Upper lobe of right lung (tissue), 1 donor: ENCODE measurements at places on chromosomes 12 and 14. TPM values are rescaled to one million over a fixed set of nuclear protein-coding genes. Genes with fewer than 3 reads are reported as not detected.

Gene ACSM4
- not detected for total RNA-seq

Gene FAM90A1
- total RNA-seq = 0.43 TPM

Gene VWF
- 729 TPM for total RNA-seq

Gene KCNMB4
- 6.0 TPM for total RNA-seq

Gene TESPA1
- total RNA-seq = 6.7 TPM

DNA sequence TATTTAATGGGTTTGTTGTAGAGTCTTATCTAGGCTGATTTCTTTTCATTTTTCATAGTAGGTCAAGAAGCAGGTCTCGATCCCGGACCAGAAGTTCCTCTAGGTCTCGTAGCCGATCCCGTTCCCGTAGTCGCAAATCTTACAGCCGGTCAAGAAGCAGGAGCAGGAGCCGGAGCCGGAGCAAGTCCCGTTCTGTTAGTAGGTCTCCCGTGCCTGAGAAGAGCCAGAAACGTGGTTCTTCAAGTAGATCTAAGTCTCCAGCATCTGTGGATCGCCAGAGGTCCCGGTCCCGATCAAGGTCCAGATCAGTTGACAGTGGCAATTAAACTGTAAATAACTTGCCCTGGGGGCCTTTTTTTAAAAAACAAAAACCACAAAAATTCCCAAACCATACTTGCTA lies 4.2 kb downstream of the SRSF5 start:
- no peak overlapping the region for H3K4me3 ChIP-seq
- H3K4me1 ChIP-seq = peaks cover 43% of the 10 kb centered on the region
- DNase-seq = no peak
- no peaks in the 10 kb centered on the region for H3K27me3 ChIP-seq

DNA sequence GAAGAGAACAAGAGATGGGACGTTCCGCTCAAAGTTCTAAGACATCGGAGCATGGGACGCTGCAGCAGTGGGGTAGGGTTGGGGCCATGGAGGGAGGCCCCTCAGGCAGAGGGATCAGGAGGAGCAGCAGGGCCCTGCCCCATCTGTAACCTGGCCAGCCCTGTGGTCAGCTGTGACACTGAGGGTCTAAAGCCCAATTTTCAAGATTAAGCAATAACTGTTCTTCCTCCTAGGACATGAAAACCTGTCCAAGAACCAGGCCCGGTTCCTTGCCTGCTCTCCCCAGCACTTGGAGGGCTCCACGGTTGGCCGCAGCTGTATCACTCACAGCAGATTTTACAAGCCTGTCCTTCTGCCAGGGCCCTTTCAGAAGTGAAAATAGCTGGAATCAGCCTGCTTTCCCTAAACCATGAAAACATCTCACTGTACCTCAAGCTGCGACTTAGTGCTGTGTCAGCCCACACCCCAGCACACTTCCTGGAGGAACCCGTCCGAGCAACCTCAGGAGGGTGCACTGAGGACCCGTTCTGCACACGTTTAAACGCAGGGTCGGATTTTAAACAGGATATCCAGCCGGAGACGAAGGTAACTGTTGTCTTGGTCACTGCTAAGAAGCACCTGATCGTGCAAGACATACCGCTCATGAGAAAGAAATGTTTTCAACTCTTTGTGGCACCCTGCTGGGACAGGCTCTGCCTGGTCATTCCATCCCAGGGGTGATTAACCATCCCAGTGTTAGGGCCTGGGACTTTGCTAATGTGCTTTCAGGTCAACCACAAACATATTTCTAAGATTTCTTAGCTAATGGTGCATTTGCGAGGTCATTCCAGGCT lies 201.9 kb upstream of the DIO3 start:
- H3K4me1 ChIP-seq = peaks cover 20% of the 10 kb centered on the region
- no peak overlapping the region for H3K4me3 ChIP-seq
- H3K27me3 ChIP-seq = no peaks in the 10 kb centered on the region
- H3K36me3 ChIP-seq = no peaks in the 10 kb centered on the region
- H3K27ac ChIP-seq = peak overlapping the region; percentile 75

GRCh38 chr14:24952851-24953666 lies 96.9 kb downstream of the STXBP6 start:
- H3K4me3 ChIP-seq = no peak overlapping the region
- H3K4me1 ChIP-seq = no peaks in the 10 kb centered on the region
- H3K27me3 ChIP-seq = no peaks in the 10 kb centered on the region
- no peak for DNase-seq

- H3K4me1 ChIP-seq = peaks cover 12% of the 10 kb centered on the region
- H3K4me3 ChIP-seq = no peak overlapping the region
- H3K27ac ChIP-seq = no peak overlapping the region
- no peaks in the 10 kb centered on the region for H3K27me3 ChIP-seq
These were observed 131.0 kb upstream of the EEA1 start for GRCh38 chr12:93059925-93060665.

DNA sequence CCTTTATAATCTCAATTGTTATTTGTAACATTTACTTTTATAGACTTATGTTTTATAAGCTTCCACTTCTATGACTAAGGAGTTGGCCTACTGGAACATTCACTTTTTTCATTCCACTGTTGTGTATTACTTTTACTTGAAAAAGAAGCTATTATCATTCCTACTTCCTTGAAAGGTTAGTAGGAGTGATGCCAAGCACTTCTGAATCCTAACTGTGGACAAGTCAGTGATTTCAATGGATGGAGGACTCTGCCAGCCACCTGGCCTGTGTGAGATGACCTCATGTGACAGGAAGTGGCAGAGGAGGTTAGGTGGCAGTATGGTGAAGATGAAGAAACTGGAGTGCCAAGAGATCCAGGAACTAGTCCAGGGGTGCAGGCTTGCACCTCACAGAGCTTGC lies 46.0 kb downstream of the TECPR2 start:
- DNase-seq = no peak
- H3K27ac ChIP-seq = no peak overlapping the region
- no peaks in the 10 kb centered on the region for H3K27me3 ChIP-seq
- H3K4me1 ChIP-seq = no peaks in the 10 kb centered on the region

- no peaks in the 10 kb centered on the region for H3K36me3 ChIP-seq
- no peaks in the 10 kb centered on the region for H3K4me1 ChIP-seq
- no peak overlapping the region for H3K27ac ChIP-seq
- no peaks in the 10 kb centered on the region for H3K27me3 ChIP-seq
These were observed 445.5 kb upstream of the FBXO33 start for GRCh38 chr14:39877577-39878190.

GRCh38 chr12:115437061-115437567 lies 753.1 kb upstream of the TBX3 start:
- H3K36me3 ChIP-seq = no peaks in the 10 kb centered on the region
- no peaks in the 10 kb centered on the region for H3K4me1 ChIP-seq
- H3K27me3 ChIP-seq = no peaks in the 10 kb centered on the region

- DNase-seq = no peak
- H3K4me1 ChIP-seq = peaks cover 9% of the 10 kb centered on the region
- H3K4me3 ChIP-seq = no peak overlapping the region
- H3K27ac ChIP-seq = no peak overlapping the region
- H3K36me3 ChIP-seq = no peaks in the 10 kb centered on the region
- no peaks in the 10 kb centered on the region for H3K27me3 ChIP-seq
These were observed 9.9 kb downstream of the ETNK1 start for GRCh38 chr12:22634883-22635282.

DNA sequence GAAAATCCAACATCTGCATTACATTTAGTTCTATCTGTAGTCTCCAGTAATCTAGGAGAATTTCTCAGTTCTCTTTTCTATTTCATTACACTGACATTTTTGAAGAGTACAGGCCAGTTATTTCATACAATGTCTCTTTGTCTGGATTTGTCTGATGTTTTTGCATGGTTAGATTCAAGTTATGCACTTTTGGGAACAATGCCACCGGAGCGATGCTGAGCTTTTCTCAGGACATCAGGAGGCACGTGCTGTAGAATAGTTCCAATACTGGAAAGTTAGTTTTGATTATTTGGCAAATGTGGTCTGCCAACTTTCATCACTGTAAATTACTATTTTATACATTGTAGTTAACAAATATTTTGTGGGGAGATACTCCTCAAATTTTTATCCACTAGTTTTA lies 43.1 kb downstream of the ALDH1L2 start:
- H3K36me3 ChIP-seq = no peaks in the 10 kb centered on the region
- H3K4me3 ChIP-seq = no peak overlapping the region
- no peaks in the 10 kb centered on the region for H3K27me3 ChIP-seq
- no peaks in the 10 kb centered on the region for H3K4me1 ChIP-seq
- no peak overlapping the region for H3K27ac ChIP-seq

GRCh38 chr12:127515941-127516340 lies 751.0 kb upstream of the TMEM132C start:
- H3K4me1 ChIP-seq = no peaks in the 10 kb centered on the region
- no peaks in the 10 kb centered on the region for H3K36me3 ChIP-seq
- no peak for DNase-seq

DNA sequence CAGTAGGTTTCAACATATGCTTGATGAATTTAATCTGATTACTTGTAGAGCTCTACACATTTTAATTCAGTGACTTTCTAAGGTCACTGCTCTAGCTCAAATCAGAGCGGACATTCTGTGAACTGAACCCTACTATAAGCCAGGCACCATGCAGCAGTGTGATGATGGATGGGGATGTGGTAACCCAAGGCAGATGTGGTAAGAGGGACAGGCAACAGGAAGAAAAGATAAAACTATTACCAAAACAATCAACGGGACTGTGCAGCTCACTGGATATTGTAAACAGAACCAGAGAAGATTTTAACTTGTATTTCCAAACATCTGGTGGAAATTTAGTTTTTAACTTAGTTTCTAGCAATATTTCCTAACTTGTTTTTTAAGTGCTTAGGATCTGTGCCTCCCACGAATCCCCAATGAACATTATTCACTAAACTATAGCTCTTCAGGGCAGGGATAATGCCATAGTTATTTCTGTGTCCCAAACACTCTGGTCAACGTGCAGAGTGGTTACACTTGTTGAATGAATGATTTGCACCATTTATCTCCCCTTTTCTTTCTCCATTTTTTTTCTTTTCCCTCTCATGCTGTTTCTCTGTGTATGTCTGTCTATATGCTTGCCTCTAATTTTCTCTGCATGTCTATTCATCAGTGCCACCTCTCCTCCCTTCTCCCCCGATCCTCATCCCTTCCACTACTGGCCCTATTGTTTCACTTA lies 3.0 kb downstream of the ERO1A start:
- H3K4me1 ChIP-seq = peaks cover 25% of the 10 kb centered on the region
- DNase-seq = no peak
- no peak overlapping the region for H3K27ac ChIP-seq

DNA sequence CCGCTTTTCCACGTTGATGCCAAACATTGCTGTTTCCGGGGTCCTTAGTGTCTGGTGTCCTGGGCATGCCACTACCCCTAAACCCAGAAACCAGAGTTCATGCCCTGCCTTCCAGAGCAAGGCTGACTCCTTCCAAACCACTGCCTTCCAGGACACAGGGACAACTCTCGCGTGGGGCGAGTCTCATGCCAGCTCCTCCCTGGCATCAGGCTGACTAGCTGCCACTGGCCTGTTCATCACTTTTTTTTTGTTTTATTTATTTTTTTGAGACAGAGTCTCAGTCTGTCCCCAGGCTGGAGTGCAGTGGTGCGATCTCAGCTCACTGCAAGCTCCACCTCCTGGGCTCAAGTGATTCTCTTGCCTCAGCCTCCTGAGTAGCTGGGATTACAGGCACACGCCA lies 4.8 kb downstream of the SETD1B start:
- no peak for DNase-seq
- no peak overlapping the region for H3K4me3 ChIP-seq
- H3K4me1 ChIP-seq = peaks cover 55% of the 10 kb centered on the region
- H3K27ac ChIP-seq = no peak overlapping the region
- no peaks in the 10 kb centered on the region for H3K27me3 ChIP-seq
- peaks cover 43% of the 10 kb centered on the region for H3K36me3 ChIP-seq

DNA sequence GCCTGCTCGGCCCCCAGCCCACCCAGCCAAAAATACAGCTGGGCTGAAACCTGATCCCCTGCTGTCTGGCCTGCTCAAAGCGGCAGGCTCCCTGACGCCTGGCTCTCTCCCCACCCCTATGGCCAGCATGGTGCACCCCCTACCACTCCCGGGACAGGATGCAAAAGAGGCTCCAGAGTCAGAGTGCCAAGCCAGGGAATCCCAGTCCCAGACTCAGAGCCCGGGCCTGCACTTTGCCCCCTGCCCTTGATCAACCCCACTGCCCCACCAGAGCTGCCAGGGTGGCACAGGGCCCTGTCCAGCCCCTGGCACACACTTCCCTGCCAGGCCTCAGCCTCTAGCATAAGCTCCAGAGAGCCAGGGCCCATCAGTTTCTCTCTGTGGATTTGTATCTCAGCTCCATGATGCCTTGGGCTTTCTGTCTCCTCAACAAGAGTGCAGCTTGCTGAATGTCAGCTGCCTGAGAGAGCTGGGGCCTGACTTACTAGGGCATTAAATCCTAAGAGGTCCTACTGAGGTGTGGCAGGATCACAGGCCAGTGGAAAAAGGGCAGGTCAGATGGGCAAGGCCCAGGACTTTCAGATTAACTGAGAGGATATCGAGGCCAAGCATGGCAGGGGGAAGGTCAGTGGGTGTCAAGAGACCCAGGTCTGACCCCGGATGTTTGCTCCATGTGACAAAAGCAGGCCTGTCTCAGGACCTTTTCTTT lies 13.9 kb downstream of the ACVRL1 start:
- H3K4me1 ChIP-seq = peaks cover 45% of the 10 kb centered on the region
- H3K4me3 ChIP-seq = no peak overlapping the region
- DNase-seq = peak; percentile 56
- H3K27me3 ChIP-seq = no peaks in the 10 kb centered on the region
- no peak overlapping the region for H3K27ac ChIP-seq
- peaks cover 22% of the 10 kb centered on the region for H3K36me3 ChIP-seq

- no peak overlapping the region for H3K4me3 ChIP-seq
- H3K36me3 ChIP-seq = no peaks in the 10 kb centered on the region
- no peaks in the 10 kb centered on the region for H3K4me1 ChIP-seq
- DNase-seq = no peak
These were observed 26.4 kb downstream of the KCNA5 start for GRCh38 chr12:5070090-5070489.

- peaks cover 31% of the 10 kb centered on the region for H3K36me3 ChIP-seq
- H3K4me3 ChIP-seq = no peak overlapping the region
- H3K4me1 ChIP-seq = peaks cover 23% of the 10 kb centered on the region
- H3K27me3 ChIP-seq = no peaks in the 10 kb centered on the region
These were observed 48.2 kb downstream of the SETD3 start for GRCh38 chr14:99432485-99432884.

DNA sequence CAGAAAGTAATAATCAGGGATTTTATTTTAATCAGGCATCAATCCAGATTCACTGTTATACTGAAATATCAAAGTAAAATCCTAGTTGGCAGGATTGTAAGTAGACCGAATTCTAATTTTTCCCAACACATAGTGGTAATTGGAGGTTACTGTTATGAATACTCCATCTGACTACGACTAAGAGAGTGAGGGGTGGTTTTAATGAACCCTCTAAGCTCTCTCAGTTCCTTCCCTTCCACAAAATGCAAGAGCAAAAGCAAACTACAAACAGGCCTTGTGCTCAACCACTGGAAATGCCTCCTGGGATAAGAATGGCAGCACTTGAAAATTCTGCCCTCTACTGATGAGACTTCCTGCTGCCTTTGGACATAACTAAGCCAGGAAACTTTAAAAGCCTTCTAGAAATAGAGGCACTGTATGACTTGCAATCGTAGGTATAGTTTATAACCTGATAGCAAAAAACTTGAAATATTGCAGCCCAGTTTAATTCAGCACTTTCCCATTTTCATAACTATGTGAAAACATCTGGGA lies 184.8 kb downstream of the SLC16A7 start:
- no peak for DNase-seq
- no peaks in the 10 kb centered on the region for H3K27me3 ChIP-seq
